Activated CD8-positive, alpha-beta memory T cell treated with anti-CD3 and anti-CD28 coated beads for 48 hours (primary cell): ENCODE measurements at places on chromosomes 11 and 22.

GRCh38 chr22:40345271-40345670, 1.0 kb upstream of the ADSL start:
- no peak for DNase-seq

DNA sequence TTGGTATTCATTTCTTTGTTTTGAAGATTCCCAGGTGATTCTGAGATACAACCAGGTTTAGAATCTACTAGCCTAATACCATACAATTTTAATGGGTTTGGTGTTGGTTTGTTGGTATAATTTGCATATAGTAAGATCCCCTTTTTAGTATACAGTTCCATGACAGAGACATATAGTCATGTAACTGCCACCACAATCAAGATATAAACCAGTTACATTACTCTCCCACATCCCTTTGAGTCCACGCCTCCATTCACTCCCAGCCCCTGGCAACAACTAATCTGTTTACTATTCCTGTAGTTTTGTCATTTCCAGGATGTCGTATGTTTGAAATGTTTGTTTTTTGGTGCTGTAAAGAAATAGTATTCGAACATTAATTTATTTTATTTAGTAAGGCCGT, 4.3 kb downstream of the ASRGL1 start:
- no peak for DNase-seq

GRCh38 chr11:63763496-63764339, 4.9 kb downstream of the ZFTA start:
- no peak for DNase-seq

DNA sequence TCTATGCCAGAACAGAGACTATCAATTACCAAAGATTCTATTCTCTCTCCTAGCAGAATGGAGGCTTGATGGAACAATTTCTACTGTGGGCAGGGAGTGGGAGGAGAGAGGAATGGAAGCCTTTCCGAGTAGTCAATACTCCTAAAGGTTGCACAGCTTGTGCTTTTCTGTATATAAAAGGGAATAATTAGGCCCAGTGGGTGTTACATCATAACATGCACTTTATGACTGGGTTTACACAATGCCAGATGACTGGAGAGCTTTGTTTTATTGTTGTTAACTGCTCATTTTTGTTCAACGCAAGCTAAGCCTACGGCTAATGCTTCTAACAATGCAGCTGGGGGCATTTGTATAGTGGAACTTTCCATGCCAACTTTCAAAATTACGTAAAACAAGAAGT, 2237.9 kb upstream of the RAG2 start:
- DNase-seq = no peak

DNA sequence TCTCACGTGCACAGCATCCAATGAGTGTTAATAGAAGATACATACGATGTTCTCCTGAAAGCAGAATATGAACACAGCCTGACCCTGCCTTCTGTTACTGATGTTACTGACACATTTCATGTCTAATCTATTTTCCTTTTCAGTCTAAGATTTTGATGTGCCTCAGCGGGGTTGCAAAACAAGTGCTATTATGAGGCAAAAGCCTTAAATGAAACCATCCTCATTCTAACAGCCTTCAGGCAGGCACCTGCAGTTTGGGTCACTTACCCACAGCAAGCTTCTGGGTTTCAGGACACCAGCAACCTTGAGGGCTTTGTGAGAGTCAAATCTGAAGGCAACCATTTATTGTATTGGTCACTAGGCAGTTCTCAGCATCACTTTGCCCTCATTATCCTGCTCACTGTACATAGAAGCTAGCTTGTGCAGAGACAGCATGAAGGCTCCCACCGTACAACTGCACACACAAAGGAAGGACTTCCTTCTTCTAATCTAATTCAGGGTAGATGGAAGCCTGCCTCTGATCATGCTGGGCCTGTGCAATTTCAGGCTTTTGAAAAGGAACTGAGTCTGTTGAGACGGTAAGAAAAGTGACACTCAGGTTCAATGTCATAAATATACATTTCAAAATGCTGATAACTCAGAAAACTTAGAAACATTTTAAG, 183.2 kb upstream of the PITPNB start:
- DNase-seq = no peak

DNA sequence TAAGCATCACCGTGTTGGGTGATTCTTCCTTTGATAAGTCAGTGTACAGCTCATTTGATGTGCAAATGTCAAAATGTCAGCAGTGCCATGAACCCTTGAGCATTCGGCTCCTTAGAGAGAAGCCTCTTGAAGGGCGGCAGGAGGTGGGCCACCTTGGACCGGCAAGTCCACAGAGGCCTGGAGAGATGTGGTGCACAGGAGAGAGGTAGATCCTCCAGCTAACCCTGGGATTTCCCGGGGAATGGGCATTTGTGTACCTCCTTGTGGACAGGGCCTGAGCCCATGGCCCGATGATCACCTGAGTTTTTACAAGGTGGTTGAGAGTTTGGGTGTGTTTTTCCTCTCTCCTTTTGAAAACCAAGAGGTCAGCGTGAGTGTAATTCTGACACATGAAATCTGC, 133.2 kb upstream of the RCN1 start:
- no peak for DNase-seq

- DNase-seq = no peak
Observed at GRCh38 chr11:75716659-75717058, 979 bp upstream of the MOGAT2 start.

- DNase-seq = no peak
Observed at GRCh38 chr11:65555693-65556231, 2.4 kb downstream of the LTBP3 start.

DNA sequence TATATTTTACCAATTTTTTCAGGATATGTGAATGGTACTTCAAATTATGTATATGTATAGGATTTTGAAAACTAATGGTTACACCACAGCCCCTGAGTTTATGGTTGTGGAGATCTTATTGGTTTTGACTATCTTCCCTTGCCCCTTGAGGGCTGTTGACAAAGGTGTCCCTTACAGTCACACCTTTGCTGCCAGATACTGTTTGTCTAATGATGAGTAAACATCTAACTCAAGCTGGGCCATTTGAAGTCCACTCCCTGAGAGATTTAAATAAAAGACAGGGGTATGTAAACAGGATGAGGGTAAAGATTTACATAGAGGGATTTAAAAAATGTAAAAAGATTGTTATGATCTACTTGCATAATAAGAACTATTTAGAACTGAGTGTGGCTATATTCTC, 38.9 kb upstream of the LUZP2 start:
- DNase-seq = no peak

DNA sequence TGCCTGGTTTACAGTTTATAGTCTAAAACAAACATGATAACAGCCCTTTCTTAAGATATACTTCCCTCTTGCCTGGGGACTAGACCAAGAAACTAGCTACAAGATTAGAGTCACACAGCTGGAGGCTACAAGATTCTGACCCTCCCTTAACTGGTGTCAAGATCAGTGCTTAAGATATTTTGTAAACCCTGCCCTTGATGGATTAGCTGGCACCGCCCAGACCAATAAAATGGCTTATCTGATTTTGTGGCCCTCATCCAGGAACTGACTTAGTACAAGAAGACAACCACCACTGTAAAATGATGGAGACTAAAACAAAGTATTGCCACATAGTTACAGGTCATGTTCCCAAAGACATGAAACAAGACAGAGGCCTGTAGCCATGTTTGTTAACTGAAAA, 53.4 kb downstream of the FAM181B start:
- no peak for DNase-seq

DNA sequence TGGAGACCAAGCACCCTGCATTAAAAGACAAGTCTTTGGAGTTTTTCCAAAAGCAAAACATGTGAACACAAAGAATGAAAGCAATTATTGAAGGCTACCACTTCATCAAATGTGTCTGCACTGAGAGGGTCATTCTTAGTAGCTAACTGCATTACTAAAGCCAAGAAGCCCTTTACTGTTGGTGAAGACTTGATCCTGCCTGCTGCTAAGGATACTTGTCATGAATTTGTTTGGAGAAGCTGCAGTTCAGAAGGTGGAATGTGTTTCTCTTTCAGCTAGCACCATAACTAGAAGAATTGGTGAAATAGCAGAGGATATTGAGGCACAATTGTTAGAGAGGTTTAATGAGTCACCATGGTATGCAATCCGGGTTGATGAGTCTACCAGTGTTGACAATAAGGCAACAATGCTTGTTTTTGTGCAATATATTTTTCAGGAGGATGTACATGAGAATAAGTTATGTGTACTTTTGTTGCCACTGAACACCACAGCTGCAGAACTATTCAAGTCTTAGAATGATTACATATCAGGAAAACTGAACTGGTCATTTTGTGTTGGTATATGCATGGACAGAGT, 457.3 kb upstream of the ISX start:
- no peak for DNase-seq
